ENCODE measurements at places on chromosomes 1 and 21.

GRCh38 chr21:42047821-42048613 is 23.1 kb upstream of the UMODL1 start:
- no peak for DNase-seq

- peak; percentile 31 for DNase-seq
These were observed 438 bp downstream of the MRPS6 start for GRCh38 chr21:34073749-34074282.

DNA sequence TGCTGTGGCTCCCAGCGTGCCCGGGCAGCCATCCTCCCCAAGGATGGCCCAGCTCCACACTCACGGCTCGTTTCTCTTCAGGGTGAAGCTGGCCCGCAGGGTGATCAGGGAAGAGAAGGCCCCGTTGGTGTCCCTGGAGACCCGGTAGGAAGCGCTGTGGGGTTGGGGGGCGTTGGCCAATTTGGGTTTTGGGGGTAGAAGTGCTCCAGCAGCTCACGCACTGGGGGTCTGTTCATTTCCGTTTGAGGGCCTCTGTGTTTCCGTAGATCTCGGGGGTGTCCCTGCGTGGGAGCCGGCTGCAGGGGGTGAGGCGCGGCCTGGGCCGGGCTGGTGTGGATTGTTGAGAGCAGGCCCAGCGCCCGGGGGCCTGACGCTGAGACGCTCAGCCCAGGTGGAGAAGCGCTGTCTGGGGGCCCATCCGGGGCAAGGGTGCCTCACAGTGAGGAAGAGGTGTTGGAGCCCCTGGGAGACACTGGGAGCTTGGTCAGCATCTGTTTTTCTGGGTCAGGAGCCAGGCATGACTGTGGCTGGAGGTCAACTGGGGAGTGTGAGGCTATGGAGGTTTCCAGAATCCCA is 12.6 kb downstream of the COL6A1 start:
- DNase-seq, result no peak

DNA sequence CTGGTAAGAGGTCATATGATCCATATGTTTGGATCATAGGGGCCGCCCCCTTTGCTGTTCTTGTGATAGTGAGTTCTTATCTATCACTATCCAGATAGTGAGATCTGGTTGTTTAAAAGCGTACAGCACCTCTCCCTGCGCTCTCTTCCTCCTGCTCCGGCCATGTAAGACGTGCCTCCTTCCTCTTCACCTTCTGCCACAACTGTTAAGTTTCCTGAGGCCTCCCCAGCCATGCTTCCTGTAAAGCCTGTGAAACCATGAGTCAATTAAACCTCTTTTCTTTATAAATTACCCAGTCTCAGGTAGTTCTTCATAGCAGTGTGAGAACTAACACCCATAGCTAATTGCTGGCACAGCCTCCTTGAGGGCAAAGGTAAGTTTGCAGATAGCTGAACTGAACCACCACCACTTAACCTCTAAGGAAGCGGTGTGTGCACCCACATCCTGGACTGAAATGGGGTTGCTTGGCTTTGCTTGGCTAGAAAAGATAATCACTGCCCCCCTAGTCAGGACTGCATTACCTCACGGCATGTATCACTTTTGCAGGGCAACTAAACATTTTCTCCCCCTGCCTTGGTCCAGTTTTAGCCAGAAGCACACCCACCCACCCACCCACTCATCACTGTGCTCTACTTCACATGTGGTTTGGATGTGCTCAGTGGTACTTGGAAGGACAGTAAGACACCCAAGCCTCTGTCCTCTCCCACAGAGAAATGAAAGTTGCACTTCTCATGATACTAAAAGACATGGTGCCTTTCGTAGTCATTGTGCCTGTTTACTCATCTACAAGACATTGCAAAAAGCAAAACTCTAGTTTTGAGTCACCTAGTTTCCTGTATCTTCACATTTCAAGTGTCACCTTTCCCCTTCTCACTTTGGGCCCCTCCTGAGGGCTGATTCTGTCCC is 23.1 kb upstream of the PTAFR start:
- peak; percentile 63 for DNase-seq

GRCh38 chr1:42096554-42096953 is 56.7 kb upstream of the GUCA2B start:
- DNase-seq, result no peak

GRCh38 chr1:8497210-8497819 is 179.4 kb downstream of the SLC45A1 start:
- DNase-seq, result no peak

DNA sequence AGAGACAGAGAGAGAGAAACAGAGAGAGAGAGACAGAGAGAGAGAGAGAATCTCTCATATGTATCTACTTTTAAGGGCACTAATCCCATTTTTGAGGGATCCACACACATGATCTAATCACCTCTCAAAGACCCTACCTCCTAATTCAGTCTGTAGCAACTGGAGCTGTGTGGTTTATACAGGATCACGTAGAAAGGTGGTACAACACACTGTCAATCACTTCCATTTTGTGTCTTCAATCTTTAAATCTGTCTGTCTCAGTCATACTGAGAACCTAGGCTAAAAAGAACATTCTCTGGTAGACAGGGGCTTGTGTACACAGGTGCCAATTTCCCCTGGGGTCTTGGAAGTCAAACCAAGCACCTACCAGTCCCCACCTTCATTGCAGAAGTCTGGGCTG is 229.9 kb downstream of the TGFB2 start:
- no peak for DNase-seq

Data from GM12892 (cell line).